ENCODE measurements at places on chromosomes 6 and 20.

- DNase-seq: no peak
Measured at GRCh38 chr20:37579106-37579505, 51.4 kb upstream of the BLCAP start.

GRCh38 chr6:125957845-125958244 lies 1.3 kb downstream of the HINT3 start:
- no peak for DNase-seq

DNA sequence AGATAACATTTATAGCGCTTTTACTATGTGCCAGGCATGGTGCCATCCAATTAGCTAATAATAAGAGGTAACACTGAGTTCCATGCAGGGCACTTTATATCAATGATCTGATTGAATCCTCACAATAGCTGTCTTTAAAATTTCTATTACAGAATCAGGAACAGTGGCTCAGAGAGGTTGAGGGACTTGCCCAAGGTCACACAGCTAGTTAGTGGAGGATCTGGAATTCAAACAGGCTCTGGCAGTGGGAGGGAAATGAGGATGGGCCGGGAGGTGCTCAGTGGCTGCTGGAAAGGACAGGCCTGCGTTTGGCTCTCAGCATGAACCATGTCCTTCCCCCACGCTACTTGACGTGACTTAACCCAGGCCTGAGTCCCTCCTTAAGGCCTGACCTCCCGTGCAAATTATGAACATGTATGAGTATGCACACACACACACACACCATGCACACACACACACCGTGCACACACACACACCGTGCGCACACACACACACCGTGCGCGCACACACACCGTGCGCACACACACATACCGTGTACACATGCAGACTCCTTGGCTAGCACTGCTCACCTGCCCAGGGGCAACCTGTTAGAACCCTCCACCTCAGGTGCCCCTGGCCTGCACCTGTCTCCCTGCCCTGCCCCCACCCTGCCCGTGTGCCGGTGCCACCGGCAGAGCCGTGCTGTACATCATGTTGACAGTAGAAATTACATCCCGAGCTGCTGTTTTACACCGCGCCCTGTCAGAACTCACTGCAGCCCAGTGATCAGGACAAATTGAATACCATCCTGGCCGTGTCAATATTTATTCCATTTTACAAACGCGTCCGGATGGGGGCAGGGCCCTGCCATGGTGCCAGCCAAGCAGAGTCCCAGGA lies 43.7 kb downstream of the CDH22 start:
- DNase-seq: no peak

DNA sequence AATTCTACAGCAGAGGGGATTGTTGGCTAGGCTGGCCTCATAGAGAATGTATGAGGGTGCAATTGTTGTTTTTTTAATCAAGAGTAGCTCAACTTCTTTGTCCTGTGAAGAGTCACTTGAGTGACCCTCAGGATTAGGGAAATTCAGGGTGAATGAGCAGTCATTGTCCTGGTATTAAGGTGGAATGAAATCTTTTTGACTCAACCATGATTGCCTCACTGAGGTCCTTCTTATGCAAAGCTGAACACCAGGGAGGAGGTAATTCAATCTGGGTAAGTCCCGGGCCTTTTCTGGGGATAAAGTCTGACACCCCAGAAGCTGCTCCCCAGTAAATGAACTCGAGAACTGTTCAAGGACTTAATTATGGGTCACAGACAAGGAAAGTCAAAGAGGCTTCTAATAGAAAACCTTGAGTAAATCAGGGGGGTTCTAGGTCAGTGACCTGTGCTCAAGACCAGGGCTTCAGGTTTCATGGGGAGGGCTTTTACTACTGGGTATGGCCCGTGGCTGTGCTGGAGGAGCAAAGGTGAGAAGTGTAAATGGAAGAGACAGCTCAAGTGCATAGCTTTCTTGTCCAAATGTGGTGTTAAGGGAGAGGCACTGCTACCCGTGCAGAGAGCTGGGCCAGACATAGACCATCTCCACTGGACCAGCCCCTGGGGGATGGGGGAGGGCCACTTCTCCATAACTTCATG lies 25.3 kb upstream of the ZBTB24 start:
- DNase-seq: no peak

- DNase-seq: no peak
Measured at GRCh38 chr20:58604128-58604881, 46.8 kb upstream of the STX16 start.

DNA sequence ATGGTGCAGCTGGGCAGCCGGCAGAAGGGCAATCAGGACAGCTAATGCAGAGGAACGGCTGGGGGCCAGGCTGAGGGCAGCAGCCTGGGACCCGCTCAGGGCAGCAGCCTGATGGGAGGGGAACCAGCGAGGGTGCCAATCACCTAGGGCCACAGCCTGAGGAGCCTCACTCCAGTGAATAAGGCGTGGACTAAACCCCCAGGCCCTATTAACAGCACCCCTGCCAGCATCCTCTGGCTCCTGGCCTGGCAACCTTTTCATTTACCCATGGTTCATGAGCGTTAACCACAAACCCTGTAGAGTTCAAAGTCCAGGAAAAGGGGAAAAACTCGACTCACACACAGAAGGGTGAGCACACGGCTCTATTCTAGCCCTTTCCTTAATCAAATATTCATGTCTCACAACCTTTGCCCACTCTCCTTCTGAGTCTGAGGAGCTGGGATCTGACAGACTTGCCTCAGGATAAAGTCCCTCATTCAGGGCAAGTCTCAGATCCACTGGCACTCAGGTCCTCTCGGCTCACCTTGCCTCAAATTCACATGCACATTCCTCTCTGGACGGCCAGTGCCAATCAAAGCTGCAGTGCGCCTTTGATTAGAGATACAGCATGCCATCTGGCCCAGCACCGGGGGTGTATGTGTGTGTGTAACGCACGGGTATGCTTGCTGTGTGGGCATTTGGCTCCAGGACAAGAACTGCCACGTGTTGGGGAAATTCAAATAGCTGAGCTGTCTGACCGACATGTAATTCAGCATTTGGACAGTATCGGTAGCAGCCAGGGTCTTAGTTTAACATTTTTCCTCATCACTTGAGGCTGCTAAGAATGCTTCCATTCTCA lies 86.9 kb upstream of the TRAF3IP2 start:
- no peak for DNase-seq

GRCh38 chr6:111759331-111759835 lies 113.9 kb downstream of the FYN start:
- DNase-seq: no peak

DNA sequence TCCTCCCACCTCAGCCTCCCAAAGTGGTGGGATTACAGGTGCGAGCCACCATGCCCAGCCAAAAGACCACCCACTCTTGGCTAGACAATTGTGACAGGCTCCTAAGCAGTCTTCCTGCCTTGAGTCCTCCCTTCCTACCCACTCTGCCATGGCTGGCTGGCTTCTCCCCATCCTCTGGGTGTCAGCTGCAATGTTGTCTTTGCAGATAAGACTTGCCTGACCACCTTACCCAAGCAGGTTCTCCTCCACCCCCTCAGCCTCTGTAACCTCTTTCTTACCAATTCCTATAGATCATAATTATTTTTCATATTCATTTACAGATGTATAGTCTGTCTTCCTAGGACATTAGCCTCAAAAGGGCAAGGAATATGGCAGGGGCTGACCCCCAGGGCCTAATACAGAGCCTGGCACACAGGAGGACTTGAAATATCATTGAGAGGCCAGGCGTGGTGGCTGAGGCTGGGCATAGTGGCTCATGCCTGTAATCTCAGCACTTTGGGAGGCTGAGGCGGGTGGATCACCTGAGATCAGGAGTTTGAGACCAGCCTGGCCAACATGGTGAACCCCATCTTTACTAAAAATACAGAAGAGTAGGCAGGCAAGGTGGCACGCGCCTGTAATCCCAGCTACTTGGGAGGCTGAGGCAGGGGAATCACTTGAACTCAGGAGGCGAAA lies 28.7 kb upstream of the SPAG4 start:
- no peak for DNase-seq

- no peak for DNase-seq
Measured at GRCh38 chr6:168318579-168319278, 848 bp downstream of the DACT2 start.

GRCh38 chr6:1757131-1757530 lies 147.4 kb downstream of the FOXC1 start:
- no peak for DNase-seq

- DNase-seq: no peak
Measured at GRCh38 chr6:13260831-13261230, 67.5 kb downstream of the TBC1D7 start.

DNA sequence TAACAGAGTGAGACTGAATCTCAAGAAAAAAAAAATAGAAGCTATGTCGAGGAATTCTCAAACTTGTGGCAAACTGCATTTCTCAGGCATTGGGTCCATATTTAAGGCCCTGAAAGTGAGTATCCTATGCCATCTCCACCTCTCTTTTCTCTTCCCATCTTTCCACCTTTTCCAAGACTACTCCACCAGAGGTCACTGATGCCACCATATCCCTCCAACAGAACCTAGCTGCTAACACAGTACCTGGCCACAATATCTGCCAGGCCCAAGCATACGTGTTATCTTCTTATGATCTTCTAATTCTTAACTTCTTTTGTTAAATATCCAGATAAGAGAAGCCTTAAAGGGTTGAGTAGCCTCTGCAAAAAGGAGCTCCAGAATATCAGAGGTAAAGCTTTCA lies 8.2 kb upstream of the ADGRF4 start:
- DNase-seq: no peak

DNA sequence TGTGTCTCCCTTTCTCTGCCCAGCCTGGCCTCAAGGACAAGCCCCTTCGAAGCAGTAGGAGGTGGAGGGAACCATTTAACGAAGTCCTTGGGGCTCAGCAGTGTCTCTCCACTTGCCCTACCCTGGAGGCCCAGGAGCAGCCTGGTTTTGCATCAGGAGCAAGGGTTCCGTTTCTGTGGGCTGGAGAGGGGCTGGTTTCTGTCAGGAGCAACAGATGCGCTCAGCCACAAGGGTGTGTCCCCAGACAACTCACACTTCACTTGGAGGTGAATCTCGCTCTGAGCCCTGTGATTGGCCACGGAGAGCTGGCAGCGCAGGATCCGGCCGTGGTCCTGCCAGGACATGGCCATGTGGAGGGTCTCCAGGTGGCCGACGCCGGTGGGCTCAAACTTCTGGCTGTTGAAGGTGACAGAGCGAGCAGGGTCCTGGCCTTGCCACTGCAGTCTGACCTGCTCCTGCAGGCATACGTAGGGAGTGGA lies 6.9 kb downstream of the SIGLEC1 start:
- no peak for DNase-seq

DNA sequence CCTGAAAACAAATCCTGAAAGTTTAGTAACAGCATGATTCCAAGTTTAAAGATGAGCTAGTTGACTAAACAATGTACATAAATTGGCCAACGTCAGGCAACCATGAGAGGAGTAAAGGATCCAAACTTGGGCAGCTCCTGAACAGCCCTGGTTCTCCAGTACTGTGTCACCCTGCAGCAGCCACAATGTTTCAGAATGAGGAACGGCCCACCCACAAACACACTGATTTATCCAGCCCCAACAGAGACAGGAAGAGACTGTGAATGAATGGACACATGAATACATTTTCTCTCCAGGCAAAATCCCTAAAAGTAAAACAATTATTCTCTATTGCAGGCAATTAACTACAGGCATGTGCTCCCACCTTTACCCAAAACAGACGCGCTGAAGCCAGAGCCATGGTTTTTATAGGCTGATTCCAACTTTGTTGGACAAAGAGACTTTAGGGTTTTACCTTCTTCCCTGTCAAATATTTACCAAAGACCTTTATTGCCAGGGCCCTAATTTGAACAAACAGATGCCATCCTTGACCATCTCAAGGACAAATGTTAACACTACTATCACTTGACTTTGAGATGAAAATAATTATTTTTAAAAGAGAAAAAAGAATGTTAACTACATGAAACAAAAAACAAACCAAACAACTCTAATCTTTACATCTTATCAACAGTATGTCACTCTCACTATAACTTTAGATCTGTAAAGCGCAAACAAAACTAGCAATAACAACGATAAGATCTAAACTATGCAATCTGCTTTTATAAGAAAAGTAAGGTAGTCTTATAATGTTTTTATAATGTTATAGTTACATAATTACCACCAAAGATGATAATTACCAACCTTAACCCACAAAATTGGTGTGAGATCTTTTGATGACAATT lies 22.9 kb downstream of the CNKSR3 start:
- no peak for DNase-seq

GRCh38 chr20:62506087-62506486 lies 30.3 kb upstream of the GATA5 start:
- DNase-seq: no peak

DNA sequence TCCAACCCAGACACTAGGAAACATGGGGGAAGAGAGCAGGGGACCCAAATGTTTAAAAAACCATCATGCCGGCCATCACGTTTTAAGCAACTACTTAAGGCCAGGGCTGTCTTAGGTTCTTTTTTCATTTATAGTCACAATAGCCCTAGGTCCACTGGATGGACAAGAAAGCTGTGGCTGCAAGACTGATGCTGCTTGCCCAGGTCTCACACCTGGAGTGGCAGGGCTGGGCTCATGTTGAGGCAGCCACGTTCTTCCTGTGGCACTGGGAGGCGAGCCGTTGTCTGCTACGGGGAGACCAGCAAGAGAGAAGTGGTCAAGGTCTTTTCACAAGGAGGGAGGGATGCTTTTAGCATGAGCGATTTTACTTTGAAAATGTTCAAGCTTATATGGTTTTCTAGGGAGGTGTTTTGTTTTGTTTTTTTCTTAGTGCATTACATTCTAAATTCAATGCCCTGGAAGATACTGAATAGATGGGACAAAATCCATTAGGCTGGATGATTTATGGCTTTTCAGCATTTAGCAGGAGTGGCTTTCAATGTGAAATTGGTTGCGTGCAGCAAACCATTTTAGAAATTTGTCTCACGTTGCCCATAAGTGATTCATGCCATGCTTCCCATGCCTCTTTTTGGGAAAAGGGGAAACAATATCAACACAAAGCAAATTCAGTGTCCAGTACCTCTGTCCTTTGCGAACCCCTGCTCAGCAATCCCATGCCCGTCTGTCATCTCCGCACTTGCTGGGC lies 106.6 kb upstream of the SNX9 start:
- no peak for DNase-seq

- no peak for DNase-seq
Measured at GRCh38 chr6:81820980-81821379, 68.5 kb upstream of the TENT5A start.
